ENCODE measurements at places on chromosomes 3 and 15.

DNA sequence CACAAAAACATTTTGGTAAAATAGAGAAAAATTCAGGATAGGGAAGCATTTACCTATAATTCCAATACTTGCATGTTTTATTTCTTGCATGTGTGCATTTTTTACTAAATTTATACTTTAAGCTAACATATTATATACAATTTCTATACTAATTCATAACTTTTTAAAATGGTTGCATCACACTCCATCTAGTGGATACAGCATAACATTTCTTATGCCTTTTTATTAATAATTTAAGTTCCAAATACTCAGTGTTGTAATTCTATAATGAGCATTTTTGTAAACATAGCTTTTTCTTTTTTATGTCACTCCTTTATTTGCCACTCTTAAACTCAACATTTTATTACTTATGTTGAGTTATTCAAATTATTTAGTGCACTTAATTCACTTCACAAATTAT, 477.7 kb downstream of the ZBBX start:
- no peak for DNase-seq

- no peak for DNase-seq
Observed at GRCh38 chr3:193912621-193913178, 223.2 kb upstream of the HES1 start.

DNA sequence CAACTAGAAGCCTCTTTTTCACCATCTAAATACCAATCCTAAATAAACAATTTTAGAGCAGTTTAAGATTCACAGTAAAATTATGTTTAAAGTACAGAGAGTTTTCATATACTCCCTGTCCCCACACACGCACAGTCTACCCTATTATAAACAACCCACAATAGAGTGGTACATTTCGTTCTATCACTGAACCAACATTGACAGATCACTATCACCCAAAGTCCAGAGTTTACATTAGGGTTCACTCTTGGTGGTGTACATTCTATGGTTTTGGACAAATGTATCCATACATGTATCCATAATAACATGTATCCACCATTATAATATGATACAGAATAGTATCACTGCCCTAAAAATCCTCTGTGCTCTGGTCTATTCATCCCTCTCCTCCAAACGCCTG, 89.0 kb downstream of the MLH1 start:
- DNase-seq, result no peak

DNA sequence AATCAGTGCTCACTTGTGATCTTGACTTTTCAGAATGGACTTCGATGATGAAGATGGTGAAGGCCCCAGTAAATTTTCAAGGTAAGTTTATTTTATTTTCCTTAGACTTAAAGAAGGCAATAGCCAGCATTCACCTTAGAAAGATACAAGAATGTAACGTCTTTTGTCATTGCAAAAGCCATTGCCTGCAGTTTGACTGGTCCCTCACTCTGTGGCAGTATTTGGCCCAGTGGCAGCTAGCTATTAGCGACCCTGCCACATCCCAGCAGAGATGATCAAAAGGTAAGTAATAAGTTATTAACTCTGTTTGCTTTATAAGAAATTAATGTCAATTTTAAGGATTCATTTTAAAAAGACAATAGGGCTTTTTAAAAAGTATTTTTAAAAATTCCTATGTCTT, 53.7 kb downstream of the ARNT2 start:
- DNase-seq, result no peak

- DNase-seq, result no peak
Observed at GRCh38 chr3:13852638-13853009, 27.2 kb downstream of the WNT7A start.

DNA sequence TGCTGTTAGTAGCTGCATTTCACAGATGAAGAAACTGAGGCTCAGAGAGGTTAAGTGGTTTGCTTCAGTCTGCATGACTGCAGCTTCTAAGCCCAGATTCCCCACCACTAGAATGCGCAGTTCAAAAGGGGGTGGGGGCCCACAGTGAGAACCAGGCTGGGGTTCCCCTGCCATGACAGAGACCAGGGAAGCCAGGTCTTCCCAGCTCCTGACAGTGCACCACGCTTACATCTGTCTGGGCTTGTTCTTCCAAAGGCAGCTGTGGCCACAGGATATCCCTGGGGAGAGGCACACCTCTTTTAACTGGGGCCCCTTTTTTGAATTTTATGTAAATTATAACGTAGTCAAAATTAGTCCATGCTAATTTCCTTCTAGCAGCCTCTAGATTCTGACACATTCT, 5.3 kb downstream of the PLEKHO2 start:
- DNase-seq, result no peak

GRCh38 chr15:91118817-91119590, 18.9 kb downstream of the SV2B start:
- DNase-seq, result no peak

DNA sequence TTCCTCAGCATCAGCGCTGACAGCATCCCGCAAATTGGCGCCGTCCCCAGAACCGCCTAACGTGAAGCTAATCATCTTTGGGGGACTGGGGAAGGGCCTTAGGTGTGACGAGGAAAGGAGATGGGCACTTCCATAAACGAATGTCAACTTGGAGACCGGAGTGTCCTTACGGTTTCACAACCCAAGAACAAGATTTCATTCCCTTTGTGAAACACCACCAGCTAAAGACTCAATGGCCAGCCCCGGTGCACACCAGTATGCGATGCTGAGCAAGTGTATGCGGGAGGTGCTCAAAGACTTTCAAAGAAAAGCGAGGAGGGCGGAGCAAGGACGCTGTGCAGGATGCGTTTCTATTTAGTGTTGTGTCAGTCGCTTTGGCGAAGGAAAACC, 759 bp upstream of the TTBK2 start:
- DNase-seq, result peak; percentile 6

DNA sequence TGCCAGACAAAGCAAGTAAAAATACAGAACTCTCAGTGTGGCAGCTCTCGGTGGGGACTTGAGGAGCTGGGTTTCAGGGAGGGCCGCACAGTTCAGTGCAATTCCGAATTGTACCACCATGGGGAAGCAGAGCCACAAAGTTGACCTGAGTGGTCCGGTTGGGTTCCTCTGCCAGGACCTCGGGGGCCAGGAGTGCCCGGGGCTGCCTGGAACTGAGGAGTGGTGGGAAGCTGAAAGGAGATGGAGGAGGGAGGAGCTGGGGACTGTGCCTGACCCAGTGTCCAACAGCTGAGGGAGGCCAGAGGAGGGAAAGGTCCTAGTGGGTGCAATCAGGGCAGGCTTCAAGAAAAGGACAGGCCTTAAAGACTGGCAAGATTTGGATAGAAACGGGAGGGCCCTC, 32.2 kb upstream of the TRH start:
- no peak for DNase-seq

GRCh38 chr3:153110041-153110440, 52.0 kb upstream of the RAP2B start:
- no peak for DNase-seq

GRCh38 chr3:11613851-11614487, 29.7 kb downstream of the VGLL4 start:
- no peak for DNase-seq

- no peak for DNase-seq
Observed at GRCh38 chr3:140238646-140239314, 303.8 kb downstream of the CLSTN2 start.

DNA sequence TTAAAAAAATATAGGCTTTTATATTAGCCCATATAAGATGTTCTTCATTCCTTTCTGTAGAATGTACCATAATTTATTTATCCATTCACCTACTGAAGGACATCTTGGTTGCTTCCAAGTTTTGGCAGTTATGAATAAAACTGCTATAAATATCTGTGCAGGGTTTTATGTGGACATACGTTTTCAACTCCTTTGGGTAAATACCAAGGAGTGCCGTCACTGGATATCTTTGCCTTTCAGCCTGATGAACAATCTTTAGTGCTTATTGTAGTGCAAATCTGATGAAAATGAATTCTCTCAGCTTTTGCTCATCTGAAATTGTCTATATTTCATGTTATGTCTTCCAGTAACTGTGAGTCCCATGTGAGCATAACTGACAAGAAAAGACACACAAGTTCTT, 26.6 kb upstream of the BLM start:
- no peak for DNase-seq

DNA sequence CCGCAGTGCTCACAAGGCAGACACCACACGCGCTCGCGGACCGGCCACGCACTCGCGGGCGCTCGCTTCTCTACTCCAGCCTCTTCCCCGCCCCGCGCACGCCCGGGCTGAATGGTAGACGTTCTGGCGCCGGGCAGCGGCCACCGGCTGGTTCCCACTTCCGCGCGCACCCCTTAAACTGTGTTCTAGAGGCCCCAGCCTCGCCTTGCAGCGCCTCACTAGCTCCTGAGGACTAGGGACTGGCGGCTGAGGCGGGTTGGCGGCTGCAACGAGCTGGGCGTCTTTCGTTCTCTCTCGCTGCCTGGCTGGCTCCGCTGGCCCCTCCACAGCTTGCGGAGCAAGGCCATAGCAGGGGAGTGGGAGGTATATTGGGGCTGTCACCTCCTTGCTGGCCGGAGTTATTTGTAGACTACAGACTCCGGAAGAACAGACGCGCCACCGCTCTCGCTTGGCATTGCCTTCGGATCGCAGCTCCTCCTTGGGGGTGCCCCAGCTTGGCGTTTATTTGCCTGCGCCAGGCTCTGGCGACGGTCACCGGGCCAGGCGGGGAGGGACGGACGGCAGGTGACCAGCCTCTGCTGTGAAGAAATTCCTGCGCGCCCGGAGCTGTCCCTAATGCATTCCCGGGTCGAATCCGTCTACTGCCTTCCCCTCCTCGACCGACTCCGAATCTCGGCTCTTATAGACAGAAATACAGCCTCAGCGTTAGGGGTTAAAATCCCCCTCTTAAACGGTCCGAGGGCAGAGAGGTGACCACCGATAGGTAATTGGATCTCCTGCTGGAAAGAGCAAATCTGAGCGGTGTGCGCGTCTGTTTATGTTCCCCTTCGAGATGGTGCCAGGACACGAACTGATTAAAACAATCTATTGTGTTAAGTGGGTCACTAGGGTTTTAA, 1.3 kb downstream of the GREM1 start:
- DNase-seq, result no peak

- no peak for DNase-seq
Observed at GRCh38 chr3:3618623-3619022, 180.6 kb upstream of the LRRN1 start.

DNA sequence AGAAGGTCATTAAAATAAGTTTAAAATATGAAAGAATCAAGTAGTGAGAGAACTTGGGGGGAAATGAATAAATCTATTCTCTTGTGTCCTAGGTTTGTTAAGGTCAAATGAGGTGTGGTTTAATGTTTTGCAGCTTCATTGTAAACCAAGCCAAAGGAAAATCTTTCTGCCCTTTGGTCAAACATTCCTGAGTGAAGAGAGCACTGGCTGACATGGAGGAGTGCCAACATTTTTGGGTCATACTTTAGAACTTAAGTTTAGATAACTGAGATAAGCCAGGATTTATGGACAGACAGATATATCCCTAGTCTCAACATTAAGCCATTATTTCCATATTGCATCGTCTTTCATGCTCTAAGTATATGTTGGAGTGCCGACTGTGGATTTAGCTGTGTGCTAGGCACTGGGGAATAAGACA, 66.4 kb downstream of the PTPRG start:
- no peak for DNase-seq

DNA sequence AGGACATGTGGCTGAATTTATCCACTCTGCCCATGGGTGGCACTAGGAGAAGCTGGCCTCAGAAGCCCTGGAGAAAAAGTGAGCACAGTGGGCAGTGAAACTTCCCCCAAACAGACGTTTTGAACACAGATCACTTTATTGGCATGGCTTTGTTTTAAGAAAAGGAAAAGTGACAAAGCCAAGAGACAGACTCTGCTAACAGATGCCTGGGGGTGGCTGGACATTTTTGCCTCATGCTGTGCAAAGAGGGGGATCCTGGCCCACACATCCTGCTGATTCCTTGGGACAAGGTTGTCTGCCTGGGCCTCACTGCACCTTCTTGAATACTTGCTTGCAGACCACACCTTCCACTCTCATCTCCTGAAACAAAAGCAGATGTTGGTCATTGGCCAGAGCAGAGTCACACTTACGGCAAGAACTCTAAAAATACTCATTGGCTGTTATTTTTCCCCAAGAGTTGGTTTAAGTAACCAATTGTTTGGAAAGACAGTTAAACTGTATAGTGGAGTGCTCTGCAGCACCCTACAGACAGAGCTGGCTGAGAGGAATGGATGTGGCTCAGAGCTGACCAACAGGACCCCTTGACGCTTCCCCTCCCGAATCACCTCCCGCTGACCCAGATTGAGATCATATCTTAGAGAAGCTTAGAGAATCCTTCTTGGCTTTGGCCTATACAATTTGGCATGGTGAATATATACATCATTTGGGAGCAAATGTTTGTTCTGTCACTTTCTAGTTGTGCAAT, 22.0 kb downstream of the RBP1 start:
- DNase-seq, result no peak

DNA sequence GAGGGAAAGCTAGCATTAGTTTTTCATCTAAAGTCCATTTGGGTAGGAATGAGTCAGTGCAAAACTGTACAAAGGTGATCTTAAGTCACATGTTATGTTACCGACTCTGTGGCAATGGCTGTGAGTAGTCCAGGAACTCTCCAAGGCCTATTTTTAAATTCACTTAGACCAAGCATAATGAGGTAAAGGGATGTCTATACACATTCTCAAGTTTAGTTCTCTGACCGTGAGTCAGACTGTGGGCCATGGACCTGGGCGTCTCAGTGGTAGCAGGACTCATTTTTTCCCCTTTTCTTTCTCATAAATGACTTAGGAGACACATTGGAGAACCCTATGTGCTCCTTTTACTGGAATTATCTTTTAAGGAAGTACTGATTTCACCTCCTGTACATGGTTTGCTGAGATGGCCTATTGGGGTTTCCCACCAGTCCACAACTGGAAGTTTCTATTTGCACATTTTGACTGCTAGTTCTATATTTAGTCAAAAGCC, 488.7 kb upstream of the TPRG1 start:
- no peak for DNase-seq

- DNase-seq, result no peak
Observed at GRCh38 chr3:122635789-122636188, 44.9 kb upstream of the PARP14 start.

- peak; percentile 62 for DNase-seq
Observed at GRCh38 chr3:160941885-160942494, 163.2 kb downstream of the B3GALNT1 start.
